Activated CD4-positive, alpha-beta memory T cell treated with anti-CD3 and anti-CD28 coated beads for 36 hours (primary cell): ENCODE measurements at places on chromosomes 16 and 17. TPM values are rescaled to one million over a fixed set of nuclear protein-coding genes. Genes with fewer than 3 reads are reported as not detected.

DNA sequence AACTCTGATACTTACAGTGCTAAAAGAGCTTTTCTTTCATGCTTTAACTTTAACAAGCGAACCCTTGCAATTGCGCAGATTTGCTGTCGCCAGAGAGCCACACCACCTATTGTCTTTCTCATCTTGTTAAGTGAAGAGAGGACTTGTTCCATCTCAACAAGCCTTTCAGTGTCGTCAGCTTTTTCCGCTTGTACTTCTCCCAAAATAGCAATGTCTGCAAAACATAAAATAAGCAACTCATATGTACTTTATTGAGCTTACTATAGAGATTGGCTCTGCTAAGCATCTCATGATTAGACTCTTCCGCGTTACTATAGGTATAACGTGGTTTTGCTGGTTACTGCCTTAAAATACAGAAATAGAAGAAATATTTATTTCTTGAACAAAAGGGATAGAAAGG, 51.9 kb downstream of the ABCA8 start:
- H3K27ac ChIP-seq: no peak overlapping the region
- H3K36me3 ChIP-seq: no peaks in the 10 kb centered on the region
- H3K27me3 ChIP-seq: no peaks in the 10 kb centered on the region
- no peaks in the 10 kb centered on the region for H3K4me1 ChIP-seq

DNA sequence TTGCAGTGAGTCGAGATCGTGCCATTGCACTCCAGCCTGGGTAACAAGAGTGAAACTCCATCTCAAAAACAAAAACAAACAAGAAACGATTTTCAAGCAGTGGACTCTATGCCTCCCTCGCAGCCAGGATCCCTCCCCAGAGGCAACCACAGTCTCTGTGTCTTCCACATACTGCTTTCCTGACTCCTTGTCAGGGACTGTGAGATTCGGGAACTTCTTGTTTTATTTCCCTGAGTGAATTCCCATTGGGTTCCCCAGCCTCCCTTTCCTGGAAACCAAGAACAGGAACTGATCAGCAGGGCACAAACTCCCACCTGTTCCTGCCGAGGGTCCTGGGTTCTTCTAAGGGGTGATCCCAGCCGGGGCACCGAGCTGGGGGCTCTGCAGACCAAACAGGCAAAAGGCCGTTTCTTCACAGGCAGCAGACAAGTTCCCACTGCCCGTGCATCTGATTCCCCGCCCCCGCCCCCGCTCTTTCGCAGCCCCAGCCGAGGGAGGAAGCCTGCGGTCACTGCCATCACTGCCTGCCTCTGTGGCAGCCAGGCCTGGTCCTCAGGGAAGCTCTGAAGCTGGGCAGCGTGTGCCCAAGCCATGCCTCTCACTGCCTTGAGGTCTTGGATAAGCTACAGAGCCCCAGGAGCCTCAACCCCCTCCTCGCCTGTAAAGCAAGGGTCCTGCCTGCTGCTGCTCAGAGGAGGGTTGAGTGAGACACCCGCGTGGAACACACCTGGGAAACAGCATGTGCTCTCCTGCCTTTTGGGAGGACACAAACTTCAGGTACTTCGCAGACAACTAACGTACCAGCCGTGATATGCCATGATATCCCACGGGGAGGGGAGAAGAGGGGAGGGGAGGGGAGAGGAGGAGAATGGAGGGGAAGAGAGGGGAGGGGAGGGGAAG, 5.5 kb upstream of the PIEZO1 start:
- H3K27me3 ChIP-seq: no peaks in the 10 kb centered on the region
- peak overlapping the region; percentile 81 for H3K27ac ChIP-seq
- peaks cover 52% of the 10 kb centered on the region for H3K4me1 ChIP-seq
- peak overlapping the region; percentile 69 for H3K4me3 ChIP-seq
- DNase-seq: peak; percentile 84

- peaks cover 39% of the 10 kb centered on the region for H3K4me1 ChIP-seq
- no peak overlapping the region for H3K4me3 ChIP-seq
- no peak for DNase-seq
- no peak overlapping the region for H3K27ac ChIP-seq
Measured at GRCh38 chr17:57944908-57945307, 10.3 kb downstream of the CUEDC1 start.

DNA sequence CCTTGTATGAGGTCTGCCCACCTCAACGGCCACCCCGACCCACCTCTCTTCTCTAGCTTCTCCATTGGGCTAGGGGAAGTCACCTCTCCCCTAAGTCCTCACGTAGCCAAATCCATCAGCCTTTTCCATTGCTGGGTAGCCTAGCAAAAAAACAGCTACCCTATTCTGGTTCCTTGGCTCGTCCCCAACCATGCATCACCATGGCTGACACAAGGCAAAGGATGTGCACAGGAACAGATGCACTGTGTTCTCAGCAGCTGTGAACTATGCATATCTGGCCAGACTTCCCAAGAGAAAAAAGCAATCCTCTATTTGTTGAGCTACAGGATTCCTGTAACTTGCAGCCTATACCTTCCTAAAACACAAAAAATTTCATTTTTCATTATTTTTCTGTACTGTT, 22.0 kb upstream of the FLCN start:
- no peaks in the 10 kb centered on the region for H3K4me1 ChIP-seq
- no peak overlapping the region for H3K4me3 ChIP-seq
- DNase-seq: no peak
- H3K27me3 ChIP-seq: no peaks in the 10 kb centered on the region
- peaks cover 45% of the 10 kb centered on the region for H3K36me3 ChIP-seq

GRCh38 chr17:55394357-55395021, 27.1 kb downstream of the MMD start:
- H3K27ac ChIP-seq: no peak overlapping the region
- H3K4me3 ChIP-seq: no peak overlapping the region
- H3K27me3 ChIP-seq: no peaks in the 10 kb centered on the region
- DNase-seq: no peak

DNA sequence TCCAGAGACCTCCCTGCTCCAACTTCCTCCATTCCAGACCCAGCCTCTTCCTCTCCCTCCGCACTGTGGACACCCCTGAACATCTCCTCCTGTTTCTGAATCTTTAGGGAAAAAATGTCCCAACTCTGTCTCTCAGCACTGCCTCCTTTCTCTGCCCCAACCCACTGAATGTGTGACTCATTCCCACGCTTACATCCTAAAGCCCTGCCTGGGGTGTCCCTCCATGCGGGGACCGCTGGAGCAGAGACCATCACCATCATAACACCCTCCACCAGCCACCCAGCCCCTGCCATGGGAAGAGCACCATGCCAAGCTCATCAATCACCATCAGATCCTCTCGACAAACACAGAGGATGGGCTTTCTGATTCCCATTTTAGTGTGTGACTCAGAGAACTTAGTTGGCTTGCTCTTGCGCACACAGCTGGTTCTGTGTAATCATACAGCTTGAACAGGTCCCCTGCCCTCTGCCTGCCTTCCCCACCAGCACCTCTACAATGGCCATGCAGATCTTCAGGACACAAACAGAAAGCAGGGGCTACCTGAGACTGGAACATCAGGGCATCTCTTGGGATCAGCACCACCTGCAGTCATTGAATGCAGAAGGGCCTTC, 10.7 kb downstream of the RPRML start:
- H3K4me1 ChIP-seq: no peaks in the 10 kb centered on the region
- H3K36me3 ChIP-seq: no peaks in the 10 kb centered on the region
- H3K27me3 ChIP-seq: peaks cover 1% of the 10 kb centered on the region
- H3K27ac ChIP-seq: no peak overlapping the region
- no peak for DNase-seq

DNA sequence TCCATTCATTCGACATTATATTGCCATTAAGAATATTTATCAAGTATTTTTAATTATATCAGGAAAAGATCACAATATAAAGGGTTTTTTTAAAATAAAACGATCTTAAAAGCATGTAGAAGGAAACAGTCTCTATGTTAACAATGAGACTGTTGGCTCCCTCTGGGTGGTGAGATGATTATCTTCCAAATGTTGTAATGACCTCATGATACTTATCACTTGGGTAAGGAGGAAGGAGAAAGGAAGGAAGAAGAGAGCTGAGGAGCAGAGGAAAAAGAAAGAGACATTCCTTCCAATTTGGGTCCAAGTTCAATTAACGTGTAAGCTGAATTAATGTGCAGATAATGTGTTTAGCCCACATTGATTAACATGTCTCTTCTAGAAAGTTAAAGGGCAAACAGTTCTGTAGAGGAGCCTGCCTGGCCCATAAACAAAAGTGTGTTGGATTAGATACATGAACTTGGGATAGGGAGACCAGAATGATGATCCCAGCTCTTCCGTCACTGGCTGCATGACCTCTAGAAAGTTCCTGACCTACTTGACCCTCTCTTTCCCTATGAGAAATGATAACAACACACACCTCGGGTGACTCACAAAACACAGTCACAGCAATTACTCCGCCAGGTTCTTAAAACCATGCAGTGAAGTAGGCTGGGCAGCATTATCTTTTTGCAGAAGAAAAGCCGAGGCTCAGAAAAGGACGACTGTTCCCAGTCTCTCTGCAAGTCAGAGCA, 32.0 kb downstream of the PIMREG start:
- H3K27me3 ChIP-seq: peaks cover 3% of the 10 kb centered on the region
- no peak overlapping the region for H3K27ac ChIP-seq
- no peaks in the 10 kb centered on the region for H3K36me3 ChIP-seq
- H3K4me1 ChIP-seq: peaks cover 2% of the 10 kb centered on the region
- H3K4me3 ChIP-seq: no peak overlapping the region

DNA sequence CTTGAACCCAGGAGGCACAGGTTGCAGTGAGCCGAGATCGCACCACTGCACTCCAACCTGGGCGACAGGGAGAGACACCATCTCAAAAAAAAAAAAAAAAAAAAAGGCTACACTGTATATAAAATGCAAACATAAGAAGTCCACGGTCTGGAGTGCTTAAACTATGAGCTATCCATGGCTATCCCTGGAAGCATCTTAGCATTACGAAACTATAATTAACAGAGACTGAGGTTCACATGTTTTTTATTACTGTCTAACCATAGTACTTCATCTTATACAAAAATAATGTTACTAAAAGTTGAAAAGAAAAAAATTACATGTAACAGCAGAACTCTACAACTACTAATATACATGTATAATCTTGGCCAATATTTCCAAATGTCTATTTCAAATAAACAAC, 32.8 kb downstream of the HELZ start:
- no peaks in the 10 kb centered on the region for H3K27me3 ChIP-seq
- H3K4me1 ChIP-seq: peaks cover 12% of the 10 kb centered on the region
- DNase-seq: no peak
- peaks cover 12% of the 10 kb centered on the region for H3K36me3 ChIP-seq
- H3K4me3 ChIP-seq: no peak overlapping the region

DNA sequence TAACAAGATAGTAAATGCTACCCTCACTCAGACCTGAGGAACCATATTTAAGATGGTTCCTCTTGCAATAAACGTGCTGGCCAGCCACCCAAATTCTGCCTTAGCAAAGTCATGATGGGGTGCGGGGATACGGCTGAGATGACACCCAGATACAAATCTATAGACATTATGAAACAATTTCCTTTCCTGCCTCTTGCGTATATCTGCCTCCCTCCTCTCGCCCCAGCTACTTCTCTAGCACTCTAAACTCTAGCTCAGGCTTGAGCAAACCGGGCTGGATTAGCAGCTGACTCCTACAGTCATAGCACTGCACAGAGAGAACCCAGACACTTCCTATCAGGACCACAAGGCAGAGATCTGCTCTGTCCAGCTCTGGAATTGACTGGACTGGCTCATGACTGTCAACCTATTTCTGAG, 22.3 kb downstream of the CD300LF start:
- no peaks in the 10 kb centered on the region for H3K36me3 ChIP-seq
- H3K27me3 ChIP-seq: no peaks in the 10 kb centered on the region
- H3K4me1 ChIP-seq: peaks cover 4% of the 10 kb centered on the region
- H3K4me3 ChIP-seq: no peak overlapping the region
- H3K27ac ChIP-seq: no peak overlapping the region
- no peak for DNase-seq

DNA sequence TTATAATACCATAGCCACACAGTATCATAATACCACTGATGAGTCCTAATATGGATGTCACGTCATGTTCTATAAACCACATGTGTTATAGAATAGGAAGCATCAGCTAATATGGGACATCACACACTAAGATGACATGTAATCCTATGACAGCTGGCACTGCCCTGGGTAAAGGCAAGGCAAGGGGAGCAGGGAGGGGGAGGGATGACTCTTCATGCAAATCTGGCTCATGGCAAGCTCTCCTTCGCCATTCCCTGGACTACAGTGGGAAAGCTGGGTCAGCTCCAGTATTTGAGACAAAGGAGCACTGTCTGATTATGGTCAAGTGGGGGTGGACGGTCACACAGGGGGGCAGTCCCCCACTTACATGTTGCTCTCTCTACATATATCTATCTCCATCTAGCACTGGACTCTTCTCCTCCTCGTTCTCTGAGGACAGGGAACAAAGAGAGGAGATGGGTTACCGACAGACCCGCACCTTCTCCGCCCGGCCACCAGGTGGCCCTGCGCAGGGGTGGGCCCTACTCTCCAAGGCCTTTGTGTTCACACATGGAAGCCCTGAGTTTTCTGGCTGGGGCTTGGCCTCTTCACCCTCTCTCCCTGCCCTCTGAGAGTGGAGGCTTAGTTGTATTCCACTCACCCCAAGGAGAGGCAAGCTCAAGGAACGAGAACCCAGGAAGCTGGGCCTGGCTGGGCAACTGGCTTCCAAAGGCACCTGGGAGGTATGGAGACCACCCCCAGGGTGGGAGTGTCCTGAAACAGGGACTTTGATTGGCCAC, 23.4 kb upstream of the MPO start:
- no peaks in the 10 kb centered on the region for H3K36me3 ChIP-seq
- no peaks in the 10 kb centered on the region for H3K27me3 ChIP-seq
- no peak overlapping the region for H3K27ac ChIP-seq
- H3K4me1 ChIP-seq: peaks cover 5% of the 10 kb centered on the region
- H3K4me3 ChIP-seq: no peak overlapping the region
- peak; percentile 72 for DNase-seq

DNA sequence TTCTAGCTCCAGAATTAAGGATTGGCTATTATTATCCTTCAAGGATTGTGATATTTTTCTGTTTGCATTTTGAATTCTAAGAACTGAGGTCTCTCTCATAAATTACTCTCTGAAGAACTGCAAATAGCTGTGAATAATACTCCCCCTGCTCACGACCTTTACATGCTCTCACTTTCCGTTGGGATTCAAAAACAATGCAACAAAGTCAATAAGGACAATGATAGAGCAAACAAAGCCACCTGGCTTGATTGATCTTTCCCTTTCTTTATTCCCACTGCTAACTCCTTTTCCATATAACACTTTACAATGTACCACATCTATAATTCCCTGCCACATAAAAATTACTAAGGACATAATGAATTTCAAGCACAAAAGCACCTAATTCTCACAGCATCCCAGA, 523.0 kb upstream of the CA10 start:
- no peaks in the 10 kb centered on the region for H3K4me1 ChIP-seq
- DNase-seq: no peak
- H3K27ac ChIP-seq: no peak overlapping the region
- no peak overlapping the region for H3K4me3 ChIP-seq

GRCh38 chr17:2850991-2851390, 54.8 kb downstream of the RAP1GAP2 start:
- peaks cover 11% of the 10 kb centered on the region for H3K27me3 ChIP-seq
- H3K4me3 ChIP-seq: no peak overlapping the region
- no peak for DNase-seq
- H3K4me1 ChIP-seq: peaks cover 23% of the 10 kb centered on the region
- H3K27ac ChIP-seq: no peak overlapping the region

- no peaks in the 10 kb centered on the region for H3K27me3 ChIP-seq
- no peaks in the 10 kb centered on the region for H3K4me1 ChIP-seq
- no peak overlapping the region for H3K4me3 ChIP-seq
- H3K36me3 ChIP-seq: peaks cover 1% of the 10 kb centered on the region
- no peak overlapping the region for H3K27ac ChIP-seq
Measured at GRCh38 chr16:53121043-53121620, 66.3 kb downstream of the CHD9 start.

- H3K4me1 ChIP-seq: peaks cover 26% of the 10 kb centered on the region
- H3K27ac ChIP-seq: peak overlapping the region; percentile 74
- DNase-seq: no peak
- peaks cover 2% of the 10 kb centered on the region for H3K36me3 ChIP-seq
Measured at GRCh38 chr17:81398832-81399411, 3.7 kb downstream of the BAHCC1 start.

IL17C gene
- total RNA-seq: not detected

ABCA9 gene
- total RNA-seq: not detected
